Activated CD4-positive, alpha-beta T cell treated with anti-CD3 and anti-CD28 coated beads for 48 hours (primary cell): ENCODE measurements at places on chromosomes 5 and 9.

DNA sequence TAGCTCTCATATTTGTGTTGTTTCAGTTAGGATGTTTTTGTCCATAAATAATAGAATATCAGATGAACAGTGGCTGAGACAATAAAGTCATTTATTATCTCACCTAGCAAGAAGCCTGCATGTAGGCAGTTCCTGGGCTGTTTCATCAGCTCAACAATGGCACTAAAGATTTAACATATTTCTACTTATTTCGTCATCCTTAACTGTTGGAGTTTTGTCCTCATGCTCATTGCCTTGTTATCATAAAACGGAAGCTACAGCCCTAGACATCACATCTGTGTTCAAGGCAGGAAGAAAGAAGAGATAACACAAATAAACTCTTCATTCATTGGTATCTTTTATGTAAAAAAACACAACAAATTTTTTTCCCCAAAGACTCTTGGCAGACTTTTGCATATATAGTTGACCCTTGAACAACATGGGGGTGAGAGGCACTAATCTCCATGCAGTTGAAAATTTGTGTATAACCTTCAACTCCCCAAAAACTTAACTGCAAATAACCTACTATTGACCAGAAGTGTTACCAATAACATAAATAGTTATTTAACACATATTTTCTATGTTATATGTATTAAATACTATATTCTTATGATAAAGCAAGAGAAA lies 277.2 kb upstream of the ADRA1B start:
- no peak for DNase-seq

- no peak for DNase-seq
Measured at GRCh38 chr9:116409129-116409528, 255.5 kb downstream of the PAPPA start.

DNA sequence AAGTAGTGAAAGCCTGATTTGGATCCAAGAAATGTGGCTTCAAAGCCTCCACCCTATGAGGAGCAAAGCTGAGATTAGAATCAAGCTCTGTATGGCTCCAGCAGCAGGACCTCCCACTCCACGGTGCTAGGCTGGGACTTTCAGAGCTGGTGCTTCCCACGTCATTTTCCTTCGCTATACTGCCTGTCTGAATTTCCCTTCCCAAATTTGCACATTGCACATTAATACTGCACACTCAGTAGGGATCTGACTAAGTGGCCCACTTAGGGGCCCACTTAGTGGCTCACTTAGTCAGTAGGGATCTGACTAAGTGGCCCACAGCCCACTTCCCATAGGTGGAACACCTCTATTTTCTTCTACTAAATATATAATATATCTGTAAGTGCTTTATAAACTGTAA lies 14.1 kb upstream of the SPDL1 start:
- no peak for DNase-seq

DNA sequence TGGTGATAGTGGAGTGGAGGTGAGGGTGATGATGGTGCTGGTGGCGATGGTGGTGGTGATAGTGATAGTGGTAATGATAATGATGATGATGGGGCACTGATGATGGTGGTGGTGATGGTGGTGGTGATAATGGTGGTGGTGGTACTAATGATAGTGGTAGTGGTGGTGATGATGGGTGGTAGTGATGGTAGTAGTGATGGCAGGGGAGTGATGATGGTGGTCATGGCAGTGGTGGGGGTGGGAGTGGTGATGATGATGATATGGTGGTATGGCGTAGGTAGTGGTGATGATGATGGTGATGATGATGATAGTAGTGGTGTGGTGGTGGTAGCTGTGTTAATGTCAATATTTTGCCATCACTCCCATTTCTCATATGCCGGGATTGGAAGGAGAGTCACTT lies 44.5 kb upstream of the ORM1 start:
- DNase-seq = no peak

DNA sequence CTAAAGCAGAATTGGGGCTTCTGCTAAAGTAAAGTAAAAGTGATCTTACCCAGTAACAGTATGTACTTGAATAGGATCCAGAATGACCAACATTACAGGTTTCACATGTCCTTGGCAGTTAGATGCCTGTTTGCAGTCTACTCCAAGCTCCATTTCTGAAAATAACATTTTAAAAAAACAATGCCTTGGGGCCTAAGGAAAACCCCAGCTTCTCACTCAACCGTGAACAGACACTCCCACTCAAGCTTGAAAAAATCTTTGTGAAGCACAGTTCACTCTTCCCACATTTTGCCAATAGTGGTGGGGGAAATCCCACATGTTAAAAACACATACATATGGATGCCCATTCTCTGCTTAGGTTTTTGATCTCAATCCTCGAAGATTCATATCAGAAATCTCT lies 304.1 kb downstream of the ARRDC3 start:
- DNase-seq = no peak

- DNase-seq = peak; percentile 36
Measured at GRCh38 chr5:154755361-154756008, at the start of gene LARP1. TSS of gene LARP1 (plus strand) at chr5:154755377. CDS start at chr5:154755758, 381 bp downstream.

GRCh38 chr5:112535356-112535755 lies 116.3 kb upstream of the EPB41L4A start:
- DNase-seq = no peak

GRCh38 chr9:120820095-120820494 lies 22.6 kb downstream of the PSMD5 start:
- no peak for DNase-seq

DNA sequence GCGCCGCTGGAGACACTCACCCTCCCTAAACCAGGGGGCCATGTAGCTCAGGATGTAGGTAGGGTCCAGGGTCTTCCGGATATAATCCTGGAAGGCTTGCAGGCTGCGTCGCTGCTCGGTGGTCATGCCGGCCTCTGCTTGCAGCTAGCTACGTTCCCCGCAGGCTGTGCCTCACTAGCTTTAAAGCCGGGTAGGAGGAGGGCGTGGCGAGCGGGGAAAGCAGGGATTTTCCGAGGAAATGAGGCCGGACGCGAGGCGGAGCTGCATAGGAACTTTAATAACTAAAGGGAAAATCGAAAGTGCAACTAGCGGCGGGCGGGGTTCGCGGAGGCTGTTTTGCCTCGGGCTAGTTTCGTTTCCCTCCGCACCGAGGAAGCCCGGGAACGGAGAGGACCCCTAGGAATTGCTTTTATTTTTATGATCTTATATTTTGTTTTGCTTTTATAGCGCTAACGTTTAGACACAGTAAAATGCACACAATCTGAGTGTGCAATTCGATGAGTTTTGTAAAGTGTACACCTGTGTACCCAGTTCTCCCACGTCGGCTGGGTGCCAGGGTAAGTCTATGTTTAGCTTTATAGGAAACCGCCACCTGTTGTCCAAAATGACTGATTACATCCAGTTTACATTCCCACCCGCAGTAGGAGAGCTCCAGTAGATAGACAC lies at the start of gene RIGI:
Gene RIGI, minus strand, starts transcription at position 156 of the 666 bp plus-strand sequence. Its CDS starts 30 bp downstream, at position 126.
- DNase-seq = peak; percentile 80

DNA sequence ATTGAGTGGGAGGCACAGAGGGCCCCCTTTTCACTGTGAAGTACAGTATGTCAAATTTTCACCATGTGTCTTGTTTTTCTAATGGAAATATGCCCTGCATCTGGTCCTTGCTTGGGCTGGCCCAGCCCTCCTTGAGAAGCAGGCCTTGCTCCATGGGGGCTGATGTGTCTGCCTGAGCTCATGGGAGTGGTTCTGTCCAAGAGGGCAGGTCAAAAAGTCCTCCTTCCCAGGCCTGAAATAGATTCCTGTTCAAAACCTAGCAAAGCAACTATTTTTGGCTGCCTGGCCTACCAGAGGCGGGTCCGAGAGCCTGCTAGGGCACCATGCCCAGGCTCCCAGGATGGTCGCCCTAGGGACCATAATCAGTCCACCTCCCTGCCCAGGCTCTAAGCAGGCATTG lies 40.5 kb upstream of the NEURL1B start:
- no peak for DNase-seq

- no peak for DNase-seq
Measured at GRCh38 chr9:78507037-78507436, 210.1 kb downstream of the PSAT1 start.

DNA sequence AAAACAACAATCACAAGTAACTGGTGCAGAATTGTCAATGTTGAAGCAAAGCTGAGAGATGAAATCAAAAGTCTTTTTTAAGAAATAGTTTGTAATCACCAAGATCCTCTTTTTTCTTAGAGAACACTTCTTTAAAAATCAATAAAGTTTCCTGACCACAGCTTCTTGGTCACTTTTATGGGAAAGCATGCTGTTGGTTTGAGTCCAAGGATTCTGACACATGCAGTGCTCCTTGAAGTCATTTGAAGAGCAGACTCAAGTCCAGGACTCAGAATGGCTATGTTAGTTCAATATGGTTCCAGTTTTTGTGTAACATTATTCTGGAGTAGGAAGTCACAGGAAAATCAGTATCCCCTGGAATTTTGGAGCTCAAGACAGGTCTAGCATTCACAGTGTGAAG lies 480.6 kb downstream of the NR2F1-AS1 start:
- no peak for DNase-seq

- peak; percentile 48 for DNase-seq
Measured at GRCh38 chr5:91219803-91220371, 163.2 kb downstream of the ARRDC3 start.

- DNase-seq = no peak
Measured at GRCh38 chr9:83964973-83965349, 15.1 kb downstream of the HNRNPK start.

DNA sequence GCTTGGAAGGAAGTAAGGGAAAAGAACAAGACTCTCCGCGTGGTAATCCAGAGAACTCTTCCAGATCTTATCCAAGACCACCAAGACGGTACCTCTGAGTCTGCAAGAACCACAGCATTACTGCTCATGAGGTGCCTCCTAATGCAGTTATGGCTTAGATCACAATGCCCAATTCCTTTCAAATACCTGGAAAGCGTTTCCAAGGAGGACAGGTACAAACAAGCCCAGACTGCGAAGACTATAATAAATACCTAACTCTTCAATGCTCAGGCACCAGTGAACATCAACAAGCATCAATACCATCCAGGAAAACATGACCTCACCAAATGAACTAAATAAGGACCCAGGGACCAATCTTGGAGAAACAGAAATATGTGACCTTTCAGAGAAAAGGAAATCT lies 325.5 kb downstream of the CWC27 start:
- DNase-seq = no peak

GRCh38 chr5:34699155-34700077 lies 43.3 kb downstream of the RAI14 start:
- DNase-seq = no peak

GRCh38 chr9:36759141-36759540 lies 186.4 kb downstream of the MELK start:
- no peak for DNase-seq

DNA sequence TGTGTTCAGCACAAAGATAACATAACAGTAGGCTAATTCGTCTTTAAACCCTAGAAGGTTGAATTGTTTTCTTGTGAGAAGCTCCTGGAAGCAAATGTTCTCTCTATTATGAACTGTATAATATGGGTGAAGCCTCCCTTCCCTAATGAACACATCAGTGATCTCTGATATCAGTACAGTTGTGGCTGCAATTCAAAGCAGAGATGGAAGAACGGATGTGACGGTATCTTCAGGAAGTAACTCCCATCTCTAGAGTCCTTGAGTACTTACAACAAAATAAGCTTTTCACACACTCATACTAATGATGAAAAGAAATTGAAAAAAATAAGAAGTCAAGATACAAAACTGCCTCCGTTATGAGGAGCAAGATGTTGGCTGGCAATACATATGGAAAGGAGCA lies 4.5 kb downstream of the HCN1 start:
- no peak for DNase-seq

DNA sequence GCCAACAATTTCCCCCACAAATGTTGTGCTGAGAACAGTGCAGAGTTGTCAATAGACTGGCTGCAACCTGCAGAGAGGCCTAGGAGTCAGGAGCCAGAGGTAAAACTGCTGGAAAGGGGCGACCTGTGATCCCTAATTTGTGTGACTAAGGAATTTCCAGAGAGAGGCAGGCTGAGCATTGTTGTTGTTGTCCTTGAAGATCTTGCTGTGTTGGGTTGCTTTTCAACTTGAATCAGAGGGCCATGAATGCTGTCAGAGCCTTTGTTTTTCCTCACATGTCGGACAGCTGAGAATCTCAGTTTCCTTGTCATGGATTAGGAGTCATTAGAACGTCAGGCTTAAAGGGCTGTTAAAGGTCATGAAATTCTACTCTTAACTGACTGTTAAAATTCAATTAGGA lies 134.6 kb upstream of the ASTN2 start:
- DNase-seq = no peak

DNA sequence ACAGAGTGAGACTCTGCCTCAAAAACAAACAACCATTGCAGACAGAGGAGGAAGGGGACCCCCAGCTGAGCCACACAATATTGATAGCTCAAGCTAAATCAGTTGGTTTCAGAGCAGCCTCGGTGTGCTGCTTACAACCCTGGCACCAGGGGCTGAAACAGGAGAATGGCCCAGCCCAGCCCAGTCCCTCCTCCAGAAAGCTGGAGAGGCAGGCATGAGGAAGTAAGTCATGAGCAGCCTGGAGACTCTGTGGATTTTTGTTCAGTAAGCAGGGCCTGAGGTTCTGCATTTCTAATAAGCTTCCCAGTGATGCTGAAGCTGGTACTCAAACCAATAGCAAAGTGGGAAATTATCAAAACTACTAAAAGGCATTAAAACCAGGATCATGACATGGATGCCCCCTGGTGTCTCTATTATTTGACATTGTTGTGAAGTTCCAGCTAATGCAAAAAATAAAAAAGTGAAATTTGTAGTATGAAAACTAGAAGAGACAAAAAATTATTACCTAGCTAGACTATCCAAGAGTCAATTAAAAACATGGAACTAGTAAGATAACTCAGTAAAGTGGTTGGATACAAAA lies 14.2 kb downstream of the PRRT1B start:
- DNase-seq = no peak

GRCh38 chr5:95957561-95958203 lies 4.0 kb downstream of the ELL2 start:
- DNase-seq = no peak

- DNase-seq = no peak
Measured at GRCh38 chr9:14214065-14214684, 99.8 kb downstream of the NFIB start.

- DNase-seq = no peak
Measured at GRCh38 chr5:5278815-5279381, 138.8 kb downstream of the ADAMTS16 start.

DNA sequence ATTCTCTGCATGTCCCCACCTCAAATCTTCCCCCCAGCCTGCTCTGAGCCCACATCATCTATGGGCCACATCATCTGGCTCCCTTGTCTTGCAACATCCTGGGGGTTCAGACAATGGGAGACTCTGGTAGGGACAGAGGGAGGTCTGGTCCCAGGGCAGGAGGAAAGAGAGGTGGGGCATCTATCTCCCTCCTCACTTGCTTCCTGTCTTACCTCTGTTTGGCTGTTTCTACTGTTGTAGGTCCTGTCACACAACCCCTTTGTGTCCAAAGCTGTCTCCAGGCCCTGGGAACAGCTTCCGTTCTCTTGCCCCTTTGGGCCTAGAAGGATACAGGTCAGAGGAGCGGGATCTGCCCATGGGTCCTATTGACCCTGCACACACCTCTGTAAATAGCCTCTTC lies 227.2 kb downstream of the NSG2 start:
- no peak for DNase-seq
